ENCODE measurements at places on chromosomes 4 and X. TPM values are rescaled to one million over a fixed set of nuclear protein-coding genes. Genes with fewer than 3 reads are reported as not detected.

GRCh38 chrX:129877401-129877800, 28.6 kb upstream of the UTP14A start:
- no peak for DNase-seq

GRCh38 chr4:121041307-121042090, 30.8 kb downstream of the NDNF start:
- DNase-seq, result no peak

GRCh38 chr4:57182132-57182874, 72.1 kb upstream of the IGFBP7 start:
- no peak for DNase-seq

DNA sequence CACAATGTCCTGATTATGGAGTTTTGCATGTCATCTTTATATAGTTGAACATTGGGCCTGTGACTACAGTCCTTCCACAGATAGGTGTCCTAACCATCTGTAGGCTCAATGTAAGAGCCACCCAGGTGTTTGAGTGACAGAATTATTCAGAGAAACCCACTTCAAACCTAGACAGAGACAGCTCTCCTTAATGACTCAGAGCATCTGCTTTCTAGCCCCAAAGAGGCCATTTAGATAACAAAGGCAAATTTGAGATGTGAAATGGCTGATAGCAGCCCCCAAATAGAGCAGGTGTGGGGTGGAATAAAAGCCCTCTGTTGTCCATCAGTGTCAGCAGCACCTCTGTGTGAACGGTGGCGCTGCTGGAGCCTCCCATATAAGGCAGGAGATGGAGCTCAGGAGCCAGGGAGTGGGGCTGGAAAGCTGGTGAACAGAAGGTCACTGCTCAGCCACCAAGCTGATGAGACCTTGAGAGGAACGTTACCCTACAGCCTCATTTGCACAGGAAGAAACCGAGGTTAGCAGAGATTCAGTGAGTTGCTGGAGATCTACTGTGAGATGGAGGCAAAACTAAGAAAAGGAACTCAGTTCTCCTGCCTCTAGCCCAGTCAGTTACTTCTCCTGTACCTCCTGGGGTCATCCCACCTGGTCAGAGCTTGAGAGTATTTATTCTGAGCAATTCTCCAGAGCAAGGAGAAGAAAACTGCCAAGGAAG, 153.3 kb upstream of the LNX1 start:
- no peak for DNase-seq

DNA sequence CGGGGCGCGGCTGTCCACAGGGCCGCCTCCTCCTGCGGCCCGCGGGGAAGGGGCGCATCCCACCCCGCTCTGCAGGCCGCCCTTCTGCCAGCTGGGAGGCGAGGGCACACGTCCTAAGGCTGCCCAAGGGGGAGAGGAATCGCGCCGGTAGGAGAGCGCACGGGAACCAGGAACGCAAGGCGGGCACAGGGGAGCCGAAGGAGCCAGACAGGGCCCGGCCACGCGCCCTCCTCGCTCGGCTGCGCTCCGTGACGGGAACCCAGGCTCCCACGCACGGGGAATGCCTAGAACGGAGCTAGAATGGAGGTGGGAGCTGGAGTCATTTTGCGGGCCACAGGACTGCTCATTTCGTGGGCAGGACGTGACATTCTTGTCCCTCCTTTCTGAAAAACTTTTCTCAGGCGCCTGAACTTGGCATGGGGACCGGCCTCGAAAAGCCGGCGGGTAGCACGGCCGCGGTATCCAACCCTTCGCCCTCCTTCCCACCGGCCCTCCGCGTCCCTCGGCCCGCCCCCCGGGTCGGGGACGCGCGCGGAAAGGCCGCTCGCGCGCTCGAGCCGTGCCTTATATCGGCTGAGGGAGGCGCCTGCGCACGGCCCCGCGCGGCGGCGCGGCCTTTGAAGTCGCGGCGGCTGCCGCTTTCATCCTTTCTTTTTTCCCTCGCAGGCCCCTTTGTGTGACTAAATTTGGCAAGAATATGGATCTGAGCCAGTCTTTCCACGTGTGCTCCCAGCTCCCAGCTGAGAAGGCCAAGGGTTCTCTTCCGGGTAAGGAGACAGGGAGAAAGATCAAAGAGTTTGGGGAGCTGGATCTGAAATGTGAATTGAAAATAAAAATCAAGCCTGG, 4.2 kb upstream of the LEF1 start:
- no peak for DNase-seq

Gene ZNF157
- total RNA-seq, result 0.53 TPM

Gene NLGN4X
- total RNA-seq, result 15.7 TPM

Gene ZCCHC18
- total RNA-seq, result 3.3 TPM

Gene SH2D1A
- total RNA-seq, result 0.26 TPM

Gene SLC4A4
- 11.7 TPM for total RNA-seq
